ENCODE measurements at places on chromosomes 1 and 21.

DNA sequence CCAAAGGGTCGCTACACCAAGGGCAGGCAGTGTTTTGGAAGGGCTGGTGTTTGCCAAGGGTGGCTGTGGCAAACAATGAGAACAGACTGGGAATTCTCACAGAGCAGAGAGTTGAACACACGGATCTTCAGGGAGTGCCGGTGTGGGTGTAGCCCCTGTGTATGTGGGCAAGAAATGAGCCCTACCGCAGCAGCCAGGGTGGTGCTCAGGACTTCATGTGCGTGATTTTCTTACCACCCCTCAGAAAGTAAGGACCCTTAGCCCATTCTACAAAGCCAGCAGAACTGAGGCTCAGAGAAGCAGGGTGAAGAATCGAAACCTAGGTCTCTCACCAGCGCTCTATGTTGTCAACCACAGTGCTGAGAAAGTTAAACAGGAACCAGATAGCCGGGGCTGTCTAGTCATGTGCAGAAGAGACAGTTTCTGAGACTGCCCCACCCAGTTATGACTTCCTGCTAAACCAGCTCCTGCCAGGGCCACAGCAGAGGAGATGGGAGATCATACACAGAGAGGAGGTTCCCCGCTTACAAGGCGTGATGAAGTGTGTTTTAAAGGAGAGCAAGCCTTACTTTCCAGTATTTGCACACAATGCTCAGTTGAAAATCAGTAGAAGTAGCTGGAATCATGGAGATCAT is 21.9 kb upstream of the MORC3 start:
- DNase-seq: no peak

GRCh38 chr1:160607011-160607671 is 27.8 kb upstream of the CD84 start:
- DNase-seq: no peak

GRCh38 chr1:170836141-170836540 is 99.2 kb upstream of the MROH9 start:
- DNase-seq: no peak

GRCh38 chr1:24751833-24752232 is 6.6 kb downstream of the CLIC4 start:
- DNase-seq: no peak

GRCh38 chr1:209570743-209571142 is 12.8 kb upstream of the CAMK1G start:
- DNase-seq: no peak

- DNase-seq: no peak
Measured at GRCh38 chr21:36134803-36135390, at the start of gene CBR3. Gene CBR3, plus strand, starts transcription at chr21:36135079. Its CDS starts 114 bp downstream, at chr21:36135193.

- DNase-seq: no peak
Measured at GRCh38 chr1:29830383-29830782, 594.1 kb downstream of the PTPRU start.

DNA sequence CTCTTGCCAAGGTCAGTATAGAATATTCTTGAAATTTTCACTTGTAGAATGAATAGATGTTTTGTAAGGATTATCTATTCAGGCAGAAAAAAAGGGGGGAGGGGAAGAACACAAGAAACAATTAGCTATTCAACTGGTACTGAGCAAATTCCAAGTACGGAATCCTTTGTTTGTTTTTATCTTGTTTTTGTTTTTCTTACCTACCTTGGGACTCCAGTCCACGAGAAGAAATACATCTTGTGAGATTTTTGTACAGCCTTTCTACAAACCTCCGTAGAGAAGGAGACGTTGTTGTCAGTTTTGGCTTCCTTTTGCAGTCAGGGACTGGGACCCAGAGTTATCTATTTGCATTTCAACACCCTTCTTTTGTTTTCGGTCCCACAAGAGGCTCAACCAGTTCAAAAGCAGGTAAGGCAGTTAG is 36.0 kb downstream of the ZNF281 start:
- no peak for DNase-seq

DNA sequence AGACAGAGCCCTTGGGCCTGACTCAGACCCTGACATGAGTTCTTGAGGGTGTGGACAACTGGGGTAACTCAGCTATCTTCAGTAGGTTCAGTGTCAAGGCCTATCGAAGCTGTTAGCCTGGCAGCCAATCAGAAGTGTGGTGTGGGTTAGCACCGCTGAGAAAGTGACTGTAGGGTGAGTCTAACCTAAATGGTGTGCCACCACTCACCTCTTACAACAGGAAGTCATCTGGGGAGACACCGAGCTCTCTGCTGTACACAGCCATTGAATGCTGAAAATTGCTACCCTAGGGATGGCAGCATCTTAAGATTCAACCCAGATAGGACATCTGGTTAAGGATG is 44.6 kb downstream of the RASSF5 start:
- DNase-seq: no peak

GRCh38 chr1:185776522-185776921 is 42.3 kb downstream of the HMCN1 start:
- no peak for DNase-seq

GRCh38 chr1:167710836-167711235 is 10.9 kb upstream of the MPZL1 start:
- DNase-seq: no peak

DNA sequence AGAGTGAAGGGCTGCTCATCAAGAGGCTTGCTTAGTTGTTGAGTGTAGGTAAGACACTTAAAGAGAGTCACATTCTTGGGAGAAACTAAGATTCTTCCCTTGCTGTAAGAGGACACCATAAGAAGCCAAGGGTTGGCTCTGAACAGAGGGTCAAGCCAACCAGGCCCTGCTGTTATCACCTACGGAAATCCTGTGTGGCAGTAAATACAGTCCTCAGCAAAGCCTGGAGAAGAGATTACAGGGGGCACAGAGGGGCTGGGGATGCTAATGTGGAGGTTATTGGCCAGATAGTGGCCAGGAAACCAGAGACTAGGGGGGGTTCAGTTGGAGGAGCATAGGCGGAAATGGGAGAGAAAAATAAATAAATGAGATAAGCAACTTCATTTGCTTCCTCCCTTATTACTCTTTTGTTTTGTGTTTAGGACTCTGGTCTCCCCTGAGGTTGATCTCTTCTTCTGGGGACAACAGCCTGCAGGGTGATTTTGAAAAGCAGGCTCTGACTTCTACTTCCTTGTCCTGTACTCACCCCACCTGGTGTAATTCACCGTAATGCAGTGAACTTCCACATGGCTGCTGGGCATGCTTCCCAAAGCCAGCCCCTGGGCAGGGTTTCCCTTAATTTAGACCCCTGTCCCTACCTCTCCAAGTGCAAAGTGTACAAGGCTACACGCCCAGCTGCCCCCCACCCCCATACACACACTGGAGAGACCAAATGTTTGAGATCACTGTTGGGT is 40.9 kb downstream of the MTARC1 start:
- DNase-seq: no peak

DNA sequence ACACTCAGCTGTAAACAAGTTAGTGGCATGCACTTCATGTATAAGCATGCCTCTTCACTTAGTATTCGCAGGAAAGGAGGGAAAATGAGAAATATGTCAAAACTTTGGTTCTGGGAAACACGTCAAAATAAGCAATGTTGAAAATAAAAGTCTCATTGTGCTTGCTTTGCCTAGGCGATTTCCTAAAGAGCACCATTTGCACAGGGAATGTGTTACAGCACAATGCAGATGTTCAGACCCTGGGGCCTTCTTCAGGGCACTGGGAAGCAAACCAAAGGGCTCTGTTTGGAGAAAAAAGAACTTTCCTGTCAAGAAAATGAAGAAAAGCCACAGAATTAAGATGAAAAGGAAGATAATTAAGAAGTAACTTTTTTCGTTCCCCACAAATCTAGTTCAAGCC is 98.6 kb upstream of the PLD5 start:
- DNase-seq: no peak

DNA sequence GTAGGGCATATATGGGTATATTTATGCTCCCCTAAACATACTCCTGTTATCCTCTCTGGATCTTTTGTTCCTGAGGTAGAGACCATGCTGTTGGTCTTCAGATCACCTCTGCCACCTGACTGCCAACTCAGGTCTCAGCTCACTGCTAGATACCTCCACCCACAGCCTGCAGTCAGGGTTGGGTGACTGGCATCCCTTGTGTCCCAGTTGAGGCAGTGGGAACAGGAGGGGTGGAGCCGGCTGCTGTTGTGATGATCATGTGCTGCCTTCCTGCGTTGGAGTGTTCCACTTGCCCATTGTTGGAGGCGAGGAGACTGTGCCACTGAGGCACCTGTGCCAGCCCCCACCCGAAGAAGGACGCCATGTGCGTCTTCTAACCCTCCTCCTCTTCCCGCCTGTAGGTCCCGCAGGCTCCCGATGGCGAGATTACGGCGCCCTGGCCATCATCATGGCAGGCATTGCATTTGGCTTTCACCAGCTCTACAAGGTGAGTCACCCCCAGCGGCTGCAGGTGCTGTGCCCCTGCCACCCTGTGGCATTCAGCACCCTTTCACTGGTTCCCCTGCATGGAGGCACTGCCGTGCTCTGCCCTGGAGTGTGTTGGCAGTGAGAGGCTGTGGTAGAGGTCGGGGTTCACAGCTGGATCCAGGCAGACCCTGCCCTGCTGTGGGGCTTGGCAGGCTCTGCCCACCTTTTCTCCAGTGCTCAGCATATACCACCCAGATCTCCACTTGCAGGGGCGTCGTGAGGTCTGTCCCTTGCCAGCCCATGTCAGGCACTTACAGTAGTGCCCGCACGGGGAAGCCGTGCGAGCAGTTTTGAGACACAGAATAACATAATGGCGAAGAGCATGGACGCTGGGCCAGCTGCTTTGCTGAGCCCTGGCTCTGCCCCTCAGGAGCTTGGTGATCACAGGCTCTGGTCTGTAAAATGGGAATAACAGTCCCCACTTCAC is 143.5 kb downstream of the PEX14 start:
- no peak for DNase-seq

DNA sequence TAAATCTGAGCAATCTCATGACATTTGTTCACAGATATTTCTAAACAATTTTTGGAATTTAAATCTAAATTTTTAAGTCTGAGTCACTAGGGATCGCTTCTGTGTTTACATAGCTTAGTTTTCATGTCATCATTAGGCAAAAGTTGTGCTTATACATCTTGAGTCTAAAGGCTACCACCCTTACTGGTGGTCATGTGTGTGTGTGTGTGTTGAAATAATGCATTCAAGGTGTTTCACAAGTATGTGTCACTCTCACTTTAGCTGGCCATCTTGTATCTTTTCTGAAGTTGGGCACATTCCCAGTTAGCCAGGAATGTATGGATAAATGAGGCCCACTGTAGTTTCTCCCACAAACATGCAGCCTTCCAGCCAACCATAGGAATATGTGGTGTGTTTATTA is 1162.5 kb upstream of the PRMT6 start:
- DNase-seq: no peak

GRCh38 chr1:162679298-162679697 is 47.0 kb downstream of the DDR2 start:
- no peak for DNase-seq

Measured in cortex of kidney (tissue), 1 donor.